ENCODE measurements at places on chromosomes 11 and 22.
A peak's percentile ranks its signal among the peaks of the same experiment; 100 is the strongest.

GRCh38 chr11:116312570-116313391 is 460.0 kb downstream of the BUD13 start:
- DNase-seq, result no peak

- DNase-seq, result no peak
Observed at GRCh38 chr11:120184946-120185705, 25.7 kb upstream of the OAF start.

- no peak for DNase-seq
Observed at GRCh38 chr11:44327730-44328129, 17.8 kb upstream of the ALX4 start.

GRCh38 chr11:128201801-128202200 is 385.6 kb downstream of the ETS1 start:
- DNase-seq, result no peak

DNA sequence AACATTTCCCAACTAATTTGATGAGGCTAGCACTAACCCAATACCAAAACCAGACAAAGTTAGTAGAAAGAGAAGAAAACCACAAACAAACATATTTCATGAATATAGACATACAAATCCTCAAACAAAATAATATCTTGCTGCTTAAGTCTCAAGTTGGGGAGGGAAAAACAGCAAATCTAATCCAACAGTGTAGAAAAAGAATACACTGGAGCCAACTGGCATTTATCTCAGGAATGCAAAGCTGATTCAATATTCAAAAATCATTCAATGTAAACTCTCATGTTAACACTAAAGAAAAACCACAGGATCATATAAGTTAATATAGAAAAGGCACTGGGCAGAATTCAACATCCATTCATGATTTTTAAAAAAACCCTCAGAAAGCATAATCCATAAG is 18.2 kb downstream of the GNB1L start:
- no peak for DNase-seq

DNA sequence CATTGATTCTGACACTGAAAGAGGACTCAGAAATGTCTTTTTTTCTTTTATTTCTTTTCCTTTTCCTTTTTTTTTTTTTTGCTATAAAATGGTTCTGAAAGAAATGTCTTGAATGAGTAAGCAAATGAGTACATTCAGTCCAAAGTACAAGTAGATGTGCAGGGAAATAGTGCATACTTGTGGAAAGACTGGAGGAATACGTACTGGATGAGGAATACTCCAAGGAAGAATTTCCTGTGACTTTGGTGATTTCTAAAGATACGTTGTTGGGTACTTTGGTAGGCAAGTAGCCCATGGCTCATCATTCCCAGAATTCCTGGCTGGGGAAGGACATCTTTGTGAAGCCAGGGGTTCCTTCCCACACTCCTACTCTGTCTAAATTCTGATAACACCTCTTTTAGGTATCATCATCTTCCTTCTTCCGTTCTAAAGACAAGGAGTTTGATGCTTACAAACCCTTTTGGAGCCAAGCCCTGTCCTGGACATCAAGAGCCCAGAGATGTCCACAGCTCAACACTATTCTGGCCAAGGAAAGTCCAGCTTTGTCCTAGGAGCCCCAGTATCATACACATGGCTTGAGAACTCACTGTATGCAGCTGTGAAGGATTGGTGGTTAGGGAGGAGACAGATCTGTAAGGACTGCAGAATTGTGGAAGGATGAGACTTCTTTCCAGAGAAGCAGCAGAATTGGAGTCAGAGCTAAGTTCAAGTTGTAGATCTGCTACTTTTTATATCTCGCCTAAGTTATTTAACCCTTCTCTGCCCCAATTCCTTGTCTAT is 4.8 kb upstream of the NUP98 start:
- no peak for DNase-seq

GRCh38 chr11:26467506-26467905 is 104.6 kb downstream of the MUC15 start:
- DNase-seq, result no peak

- peak; percentile 80 for DNase-seq
Observed at GRCh38 chr11:65927904-65928397, 8.7 kb downstream of the DRAP1 start.

DNA sequence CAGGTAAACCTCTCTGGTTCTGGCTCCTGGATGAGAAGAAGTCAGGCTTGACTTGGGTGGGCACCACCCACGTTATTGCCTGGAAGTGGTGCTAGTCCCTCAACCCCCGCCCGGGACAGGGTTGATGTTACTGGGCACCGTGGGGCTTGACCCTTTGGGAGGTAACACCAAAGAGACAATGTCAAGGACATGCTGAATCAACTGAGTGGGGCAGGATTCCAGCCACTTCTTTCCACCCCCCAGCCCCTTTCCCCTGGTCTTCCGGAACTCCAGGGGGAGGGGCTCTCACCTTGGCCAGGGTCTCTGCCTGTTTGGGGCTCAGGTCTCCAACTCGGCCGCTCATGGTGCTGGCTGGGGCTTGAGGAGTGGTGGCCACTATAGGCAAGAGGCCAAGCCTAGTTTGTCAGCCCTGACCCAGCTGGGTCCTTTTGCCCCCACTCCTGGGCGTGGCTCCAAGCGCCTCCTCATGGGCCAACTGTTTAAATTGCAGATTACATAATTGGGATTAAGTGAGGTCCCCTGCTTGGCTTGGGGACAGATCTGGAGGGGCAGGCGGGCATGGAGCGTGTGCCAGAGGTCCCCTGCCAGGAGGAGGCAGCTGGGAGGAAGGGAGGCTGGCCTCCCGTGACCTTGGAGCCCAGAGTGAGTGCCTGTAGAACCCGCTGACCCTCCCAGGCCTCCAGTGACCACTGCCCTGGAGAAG is at the start of gene SEC14L3:
SEC14L3 (minus strand) TSS at position 402 of the 703 bp plus-strand sequence; CDS start at position 343, 59 bp downstream.
- DNase-seq, result no peak

GRCh38 chr22:17705546-17705945 is 67.0 kb downstream of the BCL2L13 start:
- DNase-seq, result no peak

DNA sequence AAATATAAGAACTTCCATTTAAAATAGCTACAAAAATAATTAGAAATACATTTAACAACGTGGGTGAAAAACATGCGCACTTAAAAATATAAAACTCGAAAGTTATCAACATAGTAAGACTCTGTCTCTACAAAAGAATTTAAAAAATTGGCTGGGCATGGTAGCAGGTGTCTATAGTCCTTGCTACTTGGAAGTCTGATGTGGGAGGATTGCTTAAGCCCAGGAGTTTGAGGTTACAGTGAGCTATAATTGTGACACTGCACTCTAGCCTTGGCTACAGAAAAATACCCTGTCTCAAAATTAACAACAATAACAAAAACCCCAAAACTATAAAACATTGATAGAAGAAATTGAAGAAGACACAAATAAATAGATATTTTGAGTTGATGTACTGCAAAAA is 13.8 kb upstream of the CASP12 start:
- no peak for DNase-seq

GRCh38 chr11:132231656-132232347 is 861.4 kb downstream of the NTM start:
- no peak for DNase-seq

GRCh38 chr11:78914503-78914902 is 339.8 kb upstream of the NARS2 start:
- no peak for DNase-seq

DNA sequence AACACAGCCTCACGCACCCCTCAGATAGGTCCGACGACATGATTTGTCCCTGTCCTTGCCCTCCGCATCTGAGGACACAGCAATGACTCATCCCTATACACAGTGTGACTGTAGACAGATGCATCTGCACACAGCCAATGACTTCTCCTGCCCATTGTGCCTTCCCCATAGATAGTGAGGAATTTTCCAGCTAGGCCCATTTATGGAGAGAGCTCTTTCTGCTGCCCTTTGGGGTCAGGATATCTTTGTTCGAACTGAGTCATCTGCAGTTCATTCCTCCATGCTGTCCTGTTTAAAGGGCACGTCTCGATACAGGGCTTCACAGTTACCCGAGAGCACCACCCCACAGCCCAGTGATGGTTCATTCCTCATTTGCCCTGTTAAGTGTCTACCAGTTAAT is 96.7 kb downstream of the LARGE1 start:
- DNase-seq, result no peak

DNA sequence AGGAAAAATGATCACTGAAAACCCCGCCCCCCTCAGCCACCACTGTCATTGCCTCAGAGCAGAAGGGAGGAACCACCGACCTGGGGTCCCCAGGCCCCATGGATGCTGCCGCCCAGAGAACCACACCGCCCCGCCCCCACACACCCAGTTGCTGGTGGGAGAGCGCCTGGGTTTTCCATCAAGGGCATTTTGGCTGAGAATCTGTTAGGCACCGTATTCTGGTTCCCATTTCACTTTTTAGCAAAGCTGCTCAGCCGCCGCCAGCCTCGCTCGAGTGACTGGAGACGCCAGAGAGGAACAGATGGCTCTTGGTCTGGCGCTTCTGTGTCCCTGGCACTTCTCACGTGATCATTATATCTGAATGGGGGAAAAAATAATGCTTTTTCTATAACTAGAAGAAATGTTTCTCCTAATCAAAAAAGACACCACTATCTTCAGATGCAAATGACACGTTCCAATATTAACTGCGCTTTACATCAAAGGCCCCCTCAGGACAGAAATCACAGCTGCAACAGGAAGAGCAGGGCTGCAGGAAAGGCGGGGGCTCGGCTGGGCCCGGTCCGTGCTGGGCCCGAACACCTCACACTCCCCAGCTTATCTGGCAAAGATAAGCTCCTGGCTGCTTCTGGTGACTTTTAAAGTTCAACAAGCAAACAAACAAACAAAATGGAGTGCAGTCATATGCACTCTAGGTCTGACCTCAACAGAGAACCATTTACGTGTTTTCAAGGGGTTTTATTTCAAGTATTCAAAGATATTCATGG is 149.8 kb downstream of the MPPED1 start:
- DNase-seq, result no peak

- no peak for DNase-seq
Observed at GRCh38 chr11:88330826-88331428, 6.6 kb downstream of the CTSC start.

- no peak for DNase-seq
Observed at GRCh38 chr22:49540084-49540912, 287.4 kb downstream of the BRD1 start.

- DNase-seq, result no peak
Observed at GRCh38 chr22:24416095-24416494, 11.3 kb upstream of the ADORA2A start.

GRCh38 chr22:50303515-50303847 is 4.0 kb downstream of the PLXNB2 start:
- DNase-seq, result no peak

- no peak for DNase-seq
Observed at GRCh38 chr11:130651066-130651855, 202.8 kb downstream of the ADAMTS15 start.

- DNase-seq, result no peak
Observed at GRCh38 chr11:129969920-129970319, 32.7 kb downstream of the PRDM10 start.

- DNase-seq, result no peak
Observed at GRCh38 chr11:22459048-22459447, 120.9 kb downstream of the SLC17A6 start.

GRCh38 chr11:19660076-19660475 is 52.6 kb upstream of the NAV2 start:
- peak; percentile 8 for DNase-seq

- no peak for DNase-seq
Observed at GRCh38 chr11:60447846-60448245, 7.8 kb upstream of the MS4A1 start.

- no peak for DNase-seq
Observed at GRCh38 chr11:82718307-82718706, 15.4 kb downstream of the FAM181B start.

GRCh38 chr11:15473954-15474837 is 359.5 kb downstream of the INSC start:
- DNase-seq, result no peak

DNA sequence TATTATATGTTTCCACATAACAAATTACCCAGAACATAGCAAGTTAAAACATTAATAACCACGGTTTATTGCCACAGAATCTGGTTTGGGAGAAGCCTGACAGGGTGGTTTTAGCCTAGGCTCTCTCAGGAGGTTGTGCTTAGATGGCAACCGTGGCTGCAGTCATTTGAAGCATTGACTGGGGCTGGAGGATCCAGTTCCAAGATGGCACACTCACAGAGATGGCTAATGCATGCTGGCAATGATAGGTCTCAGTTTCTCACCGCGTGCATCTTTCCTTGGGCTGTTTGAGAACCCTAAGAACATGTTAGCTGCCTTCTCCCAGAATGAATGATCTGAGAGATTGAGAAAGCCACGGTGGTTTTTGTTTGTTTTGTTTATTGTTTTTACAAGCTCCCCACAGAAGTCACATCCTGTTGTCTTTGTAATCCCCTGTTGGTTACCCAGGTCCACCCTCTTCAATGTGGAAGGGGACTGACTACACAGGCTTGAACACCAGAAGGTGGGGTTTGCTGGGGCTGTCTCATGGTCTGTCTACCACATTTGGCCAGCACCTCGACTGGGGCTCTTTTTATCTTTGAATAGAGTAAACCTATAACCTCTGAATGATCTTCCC is 36.6 kb upstream of the GRAMD1B start:
- no peak for DNase-seq

- no peak for DNase-seq
Observed at GRCh38 chr11:103928040-103928801, 108.2 kb upstream of the DDI1 start.

DNA sequence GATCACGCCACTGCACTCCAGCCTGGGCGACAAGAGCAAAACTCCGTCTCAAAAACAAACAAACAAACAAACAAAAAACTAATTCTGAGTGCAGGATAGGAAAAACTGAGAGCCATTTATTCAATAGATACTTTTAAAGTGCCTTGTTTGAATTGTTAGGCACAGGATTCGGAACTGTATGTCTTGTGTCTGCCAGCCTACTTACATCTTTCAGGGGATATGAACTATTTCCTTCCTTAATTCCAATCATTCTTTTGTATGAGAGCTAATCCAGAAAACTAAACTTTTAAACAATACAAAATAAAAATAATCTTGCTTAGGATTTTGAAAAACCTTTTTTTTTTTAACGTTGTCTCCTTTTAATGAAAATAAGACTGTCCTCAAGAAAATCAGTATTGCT is 12.6 kb downstream of the UVRAG start:
- no peak for DNase-seq

- no peak for DNase-seq
Observed at GRCh38 chr11:62172294-62172693, 17.7 kb upstream of the SCGB1D1 start.

DNA sequence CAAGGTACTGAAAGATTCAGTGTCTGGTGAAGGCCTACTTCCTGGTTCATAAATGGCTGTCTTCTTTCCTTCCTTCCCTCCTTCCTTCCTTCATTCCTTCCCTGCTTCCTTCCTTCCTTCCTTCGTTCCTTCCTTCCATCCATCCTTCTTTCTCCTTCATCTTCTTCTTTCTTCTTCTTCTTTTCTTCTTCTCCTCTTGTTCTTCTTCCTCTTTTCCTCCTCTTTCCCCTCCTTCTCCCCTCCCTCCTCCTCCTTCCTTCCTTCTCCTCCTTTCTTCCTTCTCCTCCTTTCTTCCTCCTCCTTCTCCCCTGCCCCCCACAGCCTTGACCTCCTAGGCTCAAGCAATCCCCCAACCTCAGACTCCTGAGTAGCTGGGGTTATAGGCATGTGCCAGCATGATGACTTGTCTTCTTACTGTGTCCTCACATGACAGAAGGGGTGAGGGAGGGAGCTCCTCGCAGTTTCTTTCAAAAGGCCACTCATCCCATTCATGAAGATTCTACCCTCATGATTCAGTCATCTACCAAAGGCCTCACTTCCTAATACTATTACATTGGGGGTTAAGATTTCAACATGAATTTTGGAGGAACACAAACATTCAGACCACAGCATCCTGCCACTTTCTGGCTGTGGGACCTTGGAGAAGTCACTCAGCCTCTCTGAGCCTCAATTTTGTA is 22.6 kb upstream of the CCDC134 start:
- no peak for DNase-seq
